ENCODE measurements at places on chromosomes 11 and 22. TPM values are rescaled to one million over a fixed set of nuclear protein-coding genes. Genes with fewer than 3 reads are reported as not detected.
A peak's percentile ranks its signal among the peaks of the same experiment; 100 is the strongest.

CRYAB gene
- 3.1 TPM for total RNA-seq

DNA sequence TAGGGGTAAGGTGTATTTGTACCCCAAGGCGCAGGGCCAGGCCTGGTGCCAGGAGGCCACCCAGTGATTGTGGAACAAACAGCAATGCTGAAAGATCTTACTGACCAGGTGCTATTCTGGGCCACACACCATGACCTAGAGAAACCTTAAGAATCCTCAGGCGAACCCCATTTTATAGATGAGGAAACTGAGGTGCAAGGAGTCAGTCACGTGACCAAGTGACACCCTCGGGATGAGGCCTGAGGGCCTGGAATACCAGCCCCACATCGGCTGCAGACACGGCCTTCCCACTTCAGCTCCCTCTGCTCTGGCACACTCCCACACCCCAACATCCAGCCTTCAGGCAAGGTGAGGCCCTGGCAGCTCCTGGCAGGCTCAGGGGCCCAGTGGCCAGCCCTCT lies 13.1 kb downstream of the CABP7 start:
- no peak for DNase-seq

- no peak for DNase-seq
Measured at GRCh38 chr11:45025716-45026492, 75.2 kb upstream of the TP53I11 start.

GRCh38 chr11:2137202-2138067 lies 1.8 kb downstream of the IGF2 start:
- peak; percentile 90 for DNase-seq

CCDC188 gene
- 0.84 TPM for total RNA-seq

ALDH3B2 gene
- not detected for total RNA-seq

DNA sequence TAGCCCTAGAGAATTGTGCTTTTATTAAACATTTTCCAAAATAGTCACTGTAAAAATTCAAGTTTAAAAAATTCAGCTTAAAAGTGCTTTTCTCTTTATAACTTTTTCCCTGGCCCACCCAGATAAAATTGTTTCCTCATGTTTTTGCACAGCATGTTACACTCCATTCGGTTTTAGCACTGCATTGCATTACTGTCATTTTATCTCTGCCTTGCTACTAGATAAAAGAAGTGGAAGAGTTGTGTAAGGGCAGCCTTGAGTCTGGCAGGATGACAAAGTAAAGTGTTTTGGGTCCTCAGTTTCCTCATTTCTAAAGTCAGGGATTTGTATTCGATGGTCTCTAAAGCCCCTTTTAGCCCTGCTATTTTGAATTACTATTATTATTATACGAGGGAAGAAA lies 99.8 kb downstream of the ATM start:
- no peak for DNase-seq

Data from SJSA1 (cell line).